ENCODE measurements at places on chromosomes 11 and 22. TPM values are rescaled to one million over a fixed set of nuclear protein-coding genes. Genes with fewer than 3 reads are reported as not detected.

DNA sequence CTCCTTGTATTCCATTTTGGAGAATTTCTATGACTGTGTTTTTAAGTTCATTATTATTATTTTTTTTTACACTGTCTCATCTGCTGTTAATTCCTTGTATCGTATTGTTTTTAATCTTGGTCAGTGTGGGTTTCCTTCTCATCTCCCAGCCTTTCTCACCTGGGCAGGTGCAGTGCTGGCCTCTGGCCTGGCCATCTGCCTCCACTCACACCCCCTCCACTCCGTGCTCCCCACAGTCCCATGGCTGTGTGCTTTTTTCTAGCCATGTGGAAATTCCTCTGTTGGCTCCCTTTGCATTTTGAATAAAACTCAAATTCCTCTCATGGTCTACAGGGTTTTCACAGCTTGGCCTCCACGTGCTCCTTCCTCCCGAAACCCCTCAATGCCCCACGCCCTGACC, 50.3 kb upstream of the LINC01488 start:
- H3K4me3 ChIP-seq: no peak overlapping the region
- H3K36me3 ChIP-seq: no peaks in the 10 kb centered on the region
- H3K4me1 ChIP-seq: no peaks in the 10 kb centered on the region
- no peak for DNase-seq
- no peaks in the 10 kb centered on the region for H3K27me3 ChIP-seq

DNA sequence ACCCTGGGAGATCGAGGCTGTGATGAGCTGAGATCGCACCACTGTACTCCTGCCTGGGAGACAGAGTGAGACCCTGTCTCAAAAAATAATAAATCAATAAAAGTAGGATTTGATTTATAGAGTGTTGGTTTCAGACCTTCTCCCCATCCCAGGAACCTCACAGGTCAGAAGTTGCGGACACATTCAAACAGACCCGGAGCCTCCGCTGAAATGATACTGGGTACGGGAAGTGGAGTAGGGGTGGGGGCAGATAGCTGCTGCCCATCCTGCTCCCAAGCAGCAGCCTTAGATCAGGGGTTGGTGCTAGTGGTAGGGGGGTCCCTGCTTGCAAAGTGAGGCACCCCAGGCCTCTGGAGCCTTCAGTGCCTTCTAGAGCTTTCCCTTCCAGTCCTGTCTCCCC, 7.8 kb downstream of the PRDM11 start:
- H3K4me1 ChIP-seq: no peaks in the 10 kb centered on the region
- no peaks in the 10 kb centered on the region for H3K27me3 ChIP-seq
- no peak for DNase-seq

DNA sequence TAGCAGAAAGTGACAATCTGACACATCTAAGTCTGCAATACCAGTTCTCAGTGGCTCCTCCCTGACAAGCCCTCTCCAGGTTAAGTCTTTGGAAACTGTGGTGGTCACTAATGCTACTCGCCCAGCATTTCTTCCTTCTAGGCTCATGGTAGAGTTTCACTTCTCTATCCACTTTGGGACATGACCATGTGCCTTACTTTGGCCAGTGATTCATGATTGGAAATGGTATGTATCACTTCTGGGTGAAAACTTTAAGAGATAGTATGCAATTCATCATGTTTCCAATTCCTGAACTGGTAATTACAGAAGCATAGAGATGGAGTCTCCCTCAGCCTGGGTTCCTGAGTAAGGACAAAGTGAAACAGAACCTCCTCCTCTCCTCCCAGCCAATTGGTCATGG, 151.5 kb upstream of the LMO1 start:
- no peaks in the 10 kb centered on the region for H3K36me3 ChIP-seq
- no peak for DNase-seq
- H3K27ac ChIP-seq: no peak overlapping the region
- no peak overlapping the region for H3K4me3 ChIP-seq

- no peak overlapping the region for H3K27ac ChIP-seq
- no peak overlapping the region for H3K4me3 ChIP-seq
- no peaks in the 10 kb centered on the region for H3K4me1 ChIP-seq
- no peaks in the 10 kb centered on the region for H3K36me3 ChIP-seq
- no peak for DNase-seq
- no peaks in the 10 kb centered on the region for H3K27me3 ChIP-seq
Measured at GRCh38 chr11:66971488-66971887, 3.6 kb upstream of the C11orf86 start.

The NPTXR gene
- total RNA-seq: 0.71 TPM

The JAML gene
- total RNA-seq: 9.6 TPM

All from B cell (primary cell).